ENCODE measurements at places on chromosomes 4 and X.

DNA sequence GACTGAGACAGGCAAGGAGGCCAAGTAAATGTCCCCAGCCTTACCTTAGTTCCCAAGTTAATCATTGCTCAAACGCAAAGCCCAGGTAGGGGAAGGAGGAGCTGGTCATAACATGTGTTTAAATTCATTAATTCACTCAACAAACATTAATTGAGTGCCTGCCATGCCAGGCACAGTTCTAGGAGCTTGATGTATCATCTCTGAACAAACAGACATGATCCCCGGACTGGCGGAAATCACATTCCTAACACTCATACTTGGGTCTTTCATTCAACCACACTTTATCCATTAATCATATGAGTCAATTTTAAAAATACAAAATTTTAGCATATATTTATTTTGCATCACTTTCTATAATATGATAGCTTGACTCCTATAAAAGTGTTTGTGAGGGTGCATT lies 335.3 kb upstream of the NOCT start:
- no peaks in the 10 kb centered on the region for H3K4me1 ChIP-seq
- no peak overlapping the region for H3K4me3 ChIP-seq
- peaks cover 16% of the 10 kb centered on the region for H3K27me3 ChIP-seq

DNA sequence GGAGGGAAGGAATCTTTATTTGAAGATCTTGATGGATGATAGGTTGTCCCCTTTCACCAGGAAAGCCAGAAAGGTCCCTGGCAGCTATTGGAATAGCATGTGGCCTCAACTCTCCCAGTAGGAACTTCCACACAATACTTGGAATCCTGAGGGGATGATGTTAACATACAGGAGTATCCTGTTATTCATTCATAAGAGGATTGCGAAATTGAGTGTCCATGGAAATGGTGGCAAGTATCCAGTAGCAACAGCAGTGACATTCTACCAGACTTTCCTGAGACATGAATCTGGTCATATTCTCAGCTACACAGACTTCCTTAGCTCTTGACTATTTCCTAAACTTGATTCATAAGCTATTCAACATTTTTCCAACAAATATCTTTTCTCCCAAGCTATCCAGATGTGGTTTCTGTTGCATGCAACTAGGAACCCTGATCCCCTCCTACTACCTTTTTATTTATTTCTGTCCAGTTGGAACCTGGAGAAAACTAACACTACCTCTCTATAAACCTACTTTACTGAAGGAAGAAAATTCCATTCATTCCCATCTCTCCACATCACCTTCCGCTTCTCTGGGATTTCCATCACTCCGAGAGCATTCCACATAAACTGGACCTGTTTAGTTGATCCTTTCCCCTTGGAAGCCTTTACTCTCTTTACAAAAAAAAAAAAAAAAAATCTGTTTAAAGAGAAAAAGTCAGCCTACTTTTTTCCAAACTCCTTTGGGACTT lies 101.8 kb downstream of the ANXA5 start:
- peaks cover 23% of the 10 kb centered on the region for H3K27me3 ChIP-seq
- DNase-seq, result no peak
- H3K27ac ChIP-seq, result no peak overlapping the region
- no peaks in the 10 kb centered on the region for H3K4me1 ChIP-seq
- no peak overlapping the region for H3K4me3 ChIP-seq

GRCh38 chrX:131359611-131360010 lies 70.5 kb upstream of the IGSF1 start:
- no peak for DNase-seq
- no peaks in the 10 kb centered on the region for H3K4me1 ChIP-seq
- no peak overlapping the region for H3K4me3 ChIP-seq
- H3K36me3 ChIP-seq, result no peaks in the 10 kb centered on the region
- no peaks in the 10 kb centered on the region for H3K27me3 ChIP-seq

DNA sequence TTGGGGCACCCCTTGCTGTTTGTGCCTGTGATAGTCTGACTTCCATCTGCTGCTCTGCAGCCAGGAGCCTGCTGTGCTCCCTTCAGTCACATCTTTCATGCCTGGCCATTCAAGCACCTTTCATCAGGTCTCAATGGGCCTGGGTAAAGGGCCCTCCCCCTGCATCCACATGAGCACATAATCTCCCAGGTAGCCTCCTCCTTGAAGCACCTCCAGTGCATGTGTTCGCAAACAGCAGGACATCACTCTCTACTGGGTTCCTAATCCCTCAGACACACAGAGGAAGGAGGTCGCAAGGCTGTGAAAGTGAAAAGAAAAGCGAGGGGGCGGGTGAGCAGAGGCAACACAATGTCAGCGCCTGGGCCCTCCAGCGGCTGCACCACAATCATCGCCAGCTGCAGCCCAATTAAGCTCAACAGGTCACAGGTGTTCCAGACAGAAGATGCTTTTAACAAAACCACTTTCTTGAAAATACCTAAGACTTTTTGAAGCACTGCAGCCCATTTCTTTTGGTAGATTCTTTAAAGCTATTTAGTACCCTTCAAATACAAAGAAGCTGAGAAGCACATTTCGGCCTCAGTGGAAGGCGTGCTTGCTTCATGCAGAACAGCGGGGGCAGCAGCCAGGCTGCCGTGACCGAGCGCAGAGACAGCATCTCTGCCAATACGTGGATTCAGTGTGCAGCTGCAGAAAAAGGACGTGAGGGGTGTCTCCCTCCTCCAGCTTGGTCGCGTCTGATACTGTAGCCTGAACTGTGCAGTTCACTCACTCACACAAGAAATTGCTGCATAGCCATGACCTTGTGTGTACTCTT lies 92.2 kb upstream of the SPRY1 start:
- H3K27ac ChIP-seq, result no peak overlapping the region
- H3K36me3 ChIP-seq, result no peaks in the 10 kb centered on the region
- no peaks in the 10 kb centered on the region for H3K27me3 ChIP-seq

GRCh38 chr4:86831262-86832130 lies 17.7 kb downstream of the SLC10A6 start:
- no peak overlapping the region for H3K4me3 ChIP-seq
- H3K36me3 ChIP-seq, result no peaks in the 10 kb centered on the region
- H3K4me1 ChIP-seq, result no peaks in the 10 kb centered on the region
- no peaks in the 10 kb centered on the region for H3K27me3 ChIP-seq
- DNase-seq, result no peak

DNA sequence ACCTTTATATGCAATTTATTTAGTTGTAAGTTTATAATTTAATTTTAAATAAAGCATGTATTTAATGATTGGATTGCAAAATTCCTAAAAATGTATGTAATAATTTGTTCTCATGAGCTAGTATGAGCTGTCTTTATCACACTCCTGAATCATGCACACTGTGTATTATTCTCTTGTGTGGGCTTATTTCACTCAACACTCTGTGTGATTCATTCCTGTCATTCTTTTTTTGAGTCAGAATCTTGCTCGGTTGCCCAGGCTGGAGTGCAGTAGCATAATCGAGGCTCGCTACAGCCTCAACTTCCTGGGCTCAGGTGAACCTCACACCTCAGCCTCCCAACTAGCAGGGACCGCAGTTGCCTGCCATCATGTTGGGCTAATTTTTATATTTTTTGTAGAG lies 123.1 kb upstream of the SLC34A2 start:
- no peak overlapping the region for H3K27ac ChIP-seq
- no peak for DNase-seq
- no peaks in the 10 kb centered on the region for H3K36me3 ChIP-seq
- no peaks in the 10 kb centered on the region for H3K27me3 ChIP-seq
- H3K4me3 ChIP-seq, result no peak overlapping the region

DNA sequence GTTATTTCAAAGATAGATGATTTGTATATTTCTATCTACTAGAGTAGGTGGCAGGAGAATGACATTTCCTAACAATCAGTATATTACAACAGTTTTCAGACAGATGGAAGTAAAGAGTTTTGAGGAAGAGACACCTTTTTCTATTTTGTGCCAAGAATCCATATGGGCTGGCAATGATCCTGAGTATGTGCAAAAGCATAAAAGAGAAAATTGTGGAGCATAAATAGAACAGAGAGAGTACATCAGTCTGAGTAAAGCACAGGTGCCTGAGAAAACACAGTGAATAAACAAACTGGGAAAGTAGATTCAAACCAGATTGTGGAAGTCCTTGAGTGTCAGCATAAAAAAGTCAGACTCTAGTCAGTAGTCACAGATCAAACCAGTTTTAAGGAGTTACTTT lies 96.8 kb upstream of the WDR44 start:
- no peak overlapping the region for H3K4me3 ChIP-seq
- no peaks in the 10 kb centered on the region for H3K36me3 ChIP-seq
- H3K27me3 ChIP-seq, result no peaks in the 10 kb centered on the region
- no peak for DNase-seq
- H3K4me1 ChIP-seq, result no peaks in the 10 kb centered on the region
- no peak overlapping the region for H3K27ac ChIP-seq

DNA sequence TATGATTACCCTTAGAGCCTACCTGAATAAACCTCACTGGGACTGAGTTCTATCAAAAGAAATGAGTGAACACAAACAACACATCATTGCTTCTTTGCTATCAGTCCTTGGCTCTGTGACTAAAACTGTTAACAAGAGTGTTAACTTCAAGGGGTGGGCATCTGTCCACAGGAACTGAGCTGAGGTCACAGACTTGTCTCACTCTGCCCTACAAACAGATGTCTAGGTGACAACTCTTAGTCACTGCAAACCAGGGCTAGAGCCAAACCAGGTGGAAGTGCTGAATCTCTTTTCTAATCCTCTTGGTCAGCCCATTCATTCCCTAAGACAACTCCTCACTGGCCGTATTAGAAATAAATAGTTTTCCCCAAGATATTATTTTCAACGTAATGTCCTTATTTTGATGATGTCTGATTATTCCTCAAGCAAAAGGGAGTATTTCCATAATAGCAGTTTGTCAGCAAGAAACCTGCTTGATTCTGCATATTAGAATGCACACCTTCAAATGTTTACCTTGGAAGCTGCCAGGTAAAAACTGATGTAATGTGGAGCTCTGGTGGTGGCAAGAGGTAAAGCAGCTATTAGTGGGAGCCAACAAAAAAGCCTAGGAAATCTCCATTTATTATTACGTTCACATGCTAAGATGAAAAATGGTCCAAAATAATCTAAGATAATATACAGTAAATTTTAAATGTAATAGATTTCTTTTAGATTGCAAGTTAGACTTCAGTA lies 4.0 kb downstream of the COL25A1 start:
- peaks cover 8% of the 10 kb centered on the region for H3K4me1 ChIP-seq
- no peaks in the 10 kb centered on the region for H3K36me3 ChIP-seq
- no peak overlapping the region for H3K4me3 ChIP-seq
- no peak overlapping the region for H3K27ac ChIP-seq
- peaks cover 62% of the 10 kb centered on the region for H3K27me3 ChIP-seq

DNA sequence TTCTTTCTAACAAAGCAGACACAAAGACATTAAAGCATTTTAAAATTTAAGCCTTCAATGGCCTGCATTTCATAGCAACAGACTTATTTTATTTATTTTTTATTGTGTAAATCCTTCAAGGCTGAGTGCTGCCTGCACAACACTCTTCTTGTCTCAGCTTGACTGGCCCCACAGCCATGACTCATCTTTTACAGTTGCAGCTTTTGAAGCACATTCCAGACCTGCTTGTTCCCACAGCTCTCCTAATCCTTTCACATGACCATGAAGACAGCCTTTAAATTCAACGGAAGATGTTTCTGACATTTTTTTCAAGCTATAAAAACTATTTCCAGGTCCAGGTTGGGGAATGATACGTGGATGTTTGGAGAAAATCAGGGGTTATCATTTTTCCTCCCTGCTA lies 276.9 kb upstream of the TACR3 start:
- no peak overlapping the region for H3K4me3 ChIP-seq
- no peaks in the 10 kb centered on the region for H3K36me3 ChIP-seq
- H3K4me1 ChIP-seq, result no peaks in the 10 kb centered on the region
- H3K27me3 ChIP-seq, result no peaks in the 10 kb centered on the region
- DNase-seq, result no peak

- H3K36me3 ChIP-seq, result peaks cover 31% of the 10 kb centered on the region
- H3K27me3 ChIP-seq, result peaks cover 8% of the 10 kb centered on the region
- H3K4me3 ChIP-seq, result peak within 1 kb of the TSS; percentile 86
- peak; percentile 77 for DNase-seq
- H3K4me1 ChIP-seq, result peaks cover 36% of the 10 kb centered on the region
These were observed at the start of gene ZNF275 for GRCh38 chrX:153333821-153334653. Gene ZNF275, plus strand, starts transcription at chrX:153334153. Its CDS starts 2,527 bp downstream, at chrX:153336680.

DNA sequence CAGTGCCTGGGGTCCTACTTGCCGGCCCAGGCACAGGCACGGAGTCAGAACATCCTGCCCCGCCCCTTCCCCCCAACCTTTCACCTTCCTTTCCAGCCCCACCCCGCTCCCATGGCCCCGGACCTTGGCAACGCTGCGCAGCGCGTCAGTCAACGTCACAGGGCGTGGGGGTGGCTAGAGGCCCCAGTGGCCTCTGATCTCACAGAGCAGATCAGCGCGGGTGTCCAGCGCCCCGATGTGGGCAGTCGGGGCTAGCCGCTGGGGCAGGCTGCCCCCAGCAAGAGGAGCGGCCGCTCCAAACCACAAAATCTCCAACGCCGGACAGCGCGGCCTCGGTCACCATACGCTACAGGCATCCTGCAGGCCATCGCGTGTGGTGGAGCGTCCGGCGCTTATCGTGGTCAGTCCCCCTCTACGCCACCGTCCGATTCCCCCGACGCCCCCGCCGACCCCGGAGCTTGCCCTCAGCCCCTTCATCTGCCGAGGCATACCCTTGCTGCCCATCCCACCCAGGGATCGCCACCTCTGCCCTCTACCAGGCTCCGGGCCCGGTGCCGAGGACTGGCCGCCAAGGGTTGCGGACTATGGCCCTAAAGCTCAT lies 69.6 kb upstream of the APOOL start:
- H3K4me3 ChIP-seq, result no peak overlapping the region
- DNase-seq, result no peak
- H3K4me1 ChIP-seq, result no peaks in the 10 kb centered on the region
- H3K36me3 ChIP-seq, result no peaks in the 10 kb centered on the region
- no peak overlapping the region for H3K27ac ChIP-seq

- H3K4me3 ChIP-seq, result no peak overlapping the region
- H3K4me1 ChIP-seq, result peaks cover 8% of the 10 kb centered on the region
- no peaks in the 10 kb centered on the region for H3K36me3 ChIP-seq
- no peak for DNase-seq
- H3K27ac ChIP-seq, result no peak overlapping the region
- H3K27me3 ChIP-seq, result no peaks in the 10 kb centered on the region
These were observed 171.9 kb upstream of the GALNT7 start for GRCh38 chr4:172996571-172997216.

- peaks cover 48% of the 10 kb centered on the region for H3K36me3 ChIP-seq
- H3K27me3 ChIP-seq, result no peaks in the 10 kb centered on the region
- H3K4me3 ChIP-seq, result peak overlapping the region; percentile 93
- no peak for DNase-seq
- peak overlapping the region; percentile 99 for H3K27ac ChIP-seq
These were observed 2.0 kb upstream of the FBXW7 start for GRCh38 chr4:152537881-152538280.

DNA sequence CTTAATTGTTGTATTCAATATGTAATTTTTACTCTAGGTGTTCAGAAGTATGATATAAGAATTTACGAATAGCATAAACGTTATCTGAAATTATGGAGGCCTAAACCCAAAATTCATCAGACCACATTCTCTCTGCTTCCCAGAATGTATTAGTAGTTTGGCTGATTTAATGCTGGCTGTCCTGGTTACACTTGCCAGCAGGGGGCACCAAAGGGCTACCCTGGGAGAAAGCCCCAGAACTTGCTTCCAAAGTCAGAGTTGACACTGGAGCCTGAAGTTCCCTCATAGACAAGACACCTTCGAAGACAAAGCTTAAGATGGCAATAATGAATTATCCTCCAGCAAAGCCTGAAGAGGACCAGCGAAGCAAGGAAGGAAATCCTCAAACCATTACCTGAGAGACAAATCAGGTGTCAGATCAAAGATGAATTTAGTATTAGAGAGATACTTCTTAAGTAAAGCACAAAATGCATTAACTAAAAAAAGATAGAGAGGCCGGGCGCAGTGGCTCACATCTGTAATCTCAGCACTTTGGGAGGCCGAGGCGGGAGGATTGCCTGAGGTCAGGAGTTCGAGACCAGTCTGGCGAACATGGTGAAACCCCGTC lies 11.3 kb upstream of the ANOS1 start:
- no peaks in the 10 kb centered on the region for H3K27me3 ChIP-seq
- H3K27ac ChIP-seq, result no peak overlapping the region
- peak; percentile 10 for DNase-seq
- no peaks in the 10 kb centered on the region for H3K4me1 ChIP-seq
- no peak overlapping the region for H3K4me3 ChIP-seq
